ENCODE measurements at places on chromosomes 12 and 14.
A peak's percentile ranks its signal among the peaks of the same experiment; 100 is the strongest.

DNA sequence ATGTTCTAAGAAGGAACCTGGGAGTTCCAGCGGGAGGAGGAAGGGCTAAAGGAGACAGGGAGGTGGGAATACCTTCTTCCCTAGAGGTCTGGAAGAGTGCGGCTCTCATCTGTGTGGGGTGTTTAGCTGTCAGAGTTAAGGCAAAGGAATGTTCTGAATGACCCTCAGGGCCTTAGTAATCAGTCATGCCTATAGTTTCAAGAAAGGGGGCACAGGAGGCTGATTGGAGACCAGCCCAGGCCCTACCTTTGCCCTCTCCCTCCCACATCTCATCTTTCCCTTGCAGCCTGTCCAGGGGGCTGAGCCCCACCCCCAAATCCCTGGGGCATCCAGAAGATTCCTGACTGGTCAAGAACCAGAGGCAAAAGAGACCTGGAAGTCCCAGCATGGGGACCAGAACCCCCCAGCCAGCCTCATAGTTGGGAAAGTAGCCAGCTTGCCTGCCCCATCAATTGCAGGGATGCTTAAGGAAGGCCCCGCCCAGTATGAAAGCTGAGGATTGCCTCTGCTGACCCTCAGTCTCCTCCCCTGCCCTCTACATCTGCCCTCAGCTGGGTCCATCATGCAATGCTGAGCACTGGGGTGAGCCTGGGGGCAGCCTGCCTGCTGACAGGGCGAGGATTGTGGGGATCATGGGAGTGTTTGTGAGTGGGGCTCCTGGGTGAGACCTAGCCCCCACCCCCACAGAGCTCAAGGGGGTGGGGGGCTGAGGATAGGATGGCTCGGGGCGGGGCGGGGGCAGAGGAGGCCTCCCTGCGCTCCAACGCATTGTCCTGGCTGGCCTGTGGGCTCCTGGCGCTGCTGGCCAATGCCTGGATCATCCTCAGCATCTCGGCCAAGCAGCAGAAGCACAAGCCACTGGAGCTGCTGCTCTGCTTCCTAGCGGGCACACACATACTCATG lies 1.8 kb downstream of the GPR162 start:
- DNase-seq, result no peak

DNA sequence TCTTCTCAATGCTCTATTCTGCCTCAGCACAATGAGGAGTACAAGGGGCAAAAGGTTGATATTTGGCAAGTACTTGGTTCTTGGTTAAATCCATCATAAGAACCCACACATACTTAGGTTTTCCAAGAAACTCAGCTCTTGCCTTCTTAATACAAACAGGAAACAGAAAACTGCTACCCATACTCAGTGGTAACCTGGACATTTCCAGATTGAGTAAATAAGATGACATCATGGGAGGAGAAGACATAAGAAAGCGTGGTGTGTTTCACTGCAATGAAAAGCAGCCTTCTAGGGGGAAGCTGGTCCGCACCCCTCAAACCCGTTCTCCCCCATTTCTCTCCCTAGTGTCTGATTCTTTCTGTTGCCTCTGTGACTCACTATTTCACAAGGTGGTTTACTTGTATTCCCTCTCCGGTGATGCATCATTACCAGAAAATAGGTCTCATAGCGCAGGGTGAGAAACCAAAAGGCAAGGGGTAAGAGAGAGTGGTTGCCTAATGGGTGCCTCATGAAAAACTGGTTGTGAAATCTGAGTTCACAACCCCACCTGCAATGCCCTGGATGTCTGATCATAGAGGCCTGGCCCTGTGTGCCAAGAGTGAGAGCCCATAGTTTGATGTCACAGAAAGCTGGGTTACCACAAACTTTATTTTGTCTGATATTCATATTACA lies 326.5 kb upstream of the TBX3 start:
- no peak for DNase-seq

DNA sequence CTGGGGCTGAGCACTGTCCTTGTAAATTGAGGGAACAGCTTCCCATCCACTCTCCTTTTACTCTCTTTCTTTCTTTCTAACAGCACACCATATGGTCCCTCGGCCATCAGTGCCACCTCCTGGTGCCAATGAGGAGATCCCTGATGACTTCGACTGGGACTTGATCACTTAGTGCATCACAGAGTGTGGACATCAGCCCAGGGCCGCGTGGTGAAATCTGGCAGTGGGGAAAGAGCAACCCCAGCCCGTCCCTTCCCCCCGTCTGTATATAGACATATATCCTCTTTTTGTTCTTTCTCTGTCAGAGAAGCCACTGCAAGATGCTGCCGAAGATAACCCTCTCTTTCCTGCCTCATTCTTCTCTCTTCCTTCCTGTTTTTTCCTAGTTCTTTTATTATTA lies 13.5 kb downstream of the C3AR1 start:
- no peak for DNase-seq

DNA sequence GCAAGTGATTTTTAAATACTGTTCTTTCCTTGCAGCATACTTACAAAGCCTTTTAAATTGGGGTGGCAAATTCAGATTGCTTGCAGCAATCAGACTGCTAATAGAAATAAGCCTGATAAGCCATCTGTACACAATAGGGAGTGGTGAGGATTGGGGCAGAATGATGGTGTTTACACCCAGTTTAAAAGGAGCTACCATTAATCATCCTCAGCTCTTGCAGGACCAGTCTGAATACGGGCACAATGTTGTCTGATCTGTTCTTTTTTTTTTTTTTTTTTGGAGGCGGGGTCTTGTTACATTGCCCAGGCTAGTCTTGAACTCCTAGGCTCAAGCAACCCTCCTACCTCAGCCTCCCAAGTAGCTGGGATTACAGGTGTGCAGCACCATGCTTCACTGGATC lies 50.1 kb upstream of the REP15 start:
- no peak for DNase-seq

- no peak for DNase-seq
Measured at GRCh38 chr12:22231836-22232235, 102.7 kb downstream of the ST8SIA1 start.

- DNase-seq, result peak; percentile 37
Measured at GRCh38 chr14:105537580-105538474, 11.4 kb downstream of the TMEM121 start.

GRCh38 chr14:55593698-55594097 lies 13.7 kb downstream of the KTN1 start:
- no peak for DNase-seq

- no peak for DNase-seq
Measured at GRCh38 chr14:99232714-99233214, 39.2 kb downstream of the BCL11B start.

DNA sequence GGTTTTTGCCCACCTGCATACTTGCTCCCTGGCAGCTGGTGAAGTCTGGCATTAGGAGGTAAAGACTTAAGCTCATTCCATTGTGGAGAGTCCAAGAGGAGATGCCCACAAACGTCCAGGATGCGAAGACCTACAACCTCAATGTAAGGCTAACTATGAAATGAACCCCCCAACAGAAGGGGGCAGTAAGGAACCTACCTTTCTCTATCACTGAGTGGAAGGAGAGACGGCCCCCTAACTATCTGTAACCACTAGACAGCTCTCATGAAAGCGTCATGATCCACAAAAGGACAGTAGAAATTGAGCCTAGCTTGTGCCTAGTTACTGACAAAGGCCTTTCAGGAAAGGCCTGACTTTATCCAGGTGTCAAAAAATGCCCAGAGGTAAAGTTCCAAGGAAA lies 55.3 kb downstream of the ZFYVE21 start:
- DNase-seq, result no peak

DNA sequence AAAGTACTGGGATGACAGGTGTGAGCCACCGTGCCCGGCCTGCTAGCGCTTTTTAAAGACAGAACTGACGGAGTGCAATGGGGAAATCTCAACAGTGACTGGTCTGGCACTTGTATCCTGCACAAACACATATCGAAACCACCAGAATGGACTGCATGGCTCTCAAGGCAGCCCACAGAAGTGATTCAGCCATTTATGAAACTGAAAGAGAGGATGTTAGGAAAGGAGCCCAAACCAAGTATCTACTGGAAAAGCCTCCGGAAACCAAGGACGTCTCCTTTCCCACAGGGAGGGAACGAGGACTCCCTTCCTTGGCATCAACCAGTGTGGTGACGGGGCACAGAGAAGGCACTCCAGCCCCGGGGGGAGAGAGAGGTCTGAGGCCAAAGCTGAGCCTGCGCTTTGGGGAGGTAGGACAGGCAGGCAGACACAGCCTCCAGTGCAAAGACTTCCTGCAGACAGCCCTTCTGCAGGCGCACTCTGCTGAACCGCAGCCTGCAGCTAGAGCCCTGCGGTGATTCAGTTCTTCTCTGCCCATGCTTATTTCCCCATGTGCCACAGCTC lies 16.5 kb downstream of the SLC15A4 start:
- no peak for DNase-seq

- DNase-seq, result no peak
Measured at GRCh38 chr12:62931477-62931876, 3.5 kb downstream of the PPM1H start.
